ENCODE measurements at places on chromosomes 7 and 10.
A peak's percentile ranks its signal among the peaks of the same experiment; 100 is the strongest.

- H3K36me3 ChIP-seq = peaks cover 87% of the 10 kb centered on the region
- peaks cover 77% of the 10 kb centered on the region for H3K4me1 ChIP-seq
- peak overlapping the region; percentile 61 for H3K4me3 ChIP-seq
- H3K27ac ChIP-seq = peak overlapping the region; percentile 96
Measured at GRCh38 chr7:92768501-92769393, 67.6 kb downstream of the CDK6 start.

GRCh38 chr10:6068422-6068821, 6.3 kb upstream of the IL2RA start:
- H3K27me3 ChIP-seq = no peaks in the 10 kb centered on the region
- peaks cover 95% of the 10 kb centered on the region for H3K4me1 ChIP-seq
- peak overlapping the region; percentile 73 for H3K4me3 ChIP-seq
- peak overlapping the region; percentile 94 for H3K27ac ChIP-seq
- no peaks in the 10 kb centered on the region for H3K36me3 ChIP-seq

DNA sequence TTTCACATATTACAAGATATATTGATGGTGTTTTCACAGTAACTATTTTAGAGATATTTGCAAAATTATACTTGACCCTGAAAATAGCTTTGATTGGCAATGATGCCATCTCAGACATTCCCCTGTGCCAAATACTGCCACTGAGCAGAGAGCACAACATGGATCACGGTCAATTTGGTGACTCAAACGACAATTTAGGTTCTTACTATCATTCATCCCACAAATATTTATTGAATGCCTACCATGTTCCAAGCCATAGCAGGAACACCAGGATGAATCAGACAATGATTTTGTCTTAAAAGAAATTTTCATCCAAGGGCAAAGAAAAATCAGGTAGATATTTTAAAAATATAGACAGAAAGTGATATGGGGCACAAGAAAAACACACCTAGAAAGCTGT, 153.2 kb upstream of the ADO start:
- no peak overlapping the region for H3K4me3 ChIP-seq
- no peak overlapping the region for H3K27ac ChIP-seq
- no peak for DNase-seq
- H3K4me1 ChIP-seq = peaks cover 52% of the 10 kb centered on the region

GRCh38 chr10:29317423-29318021, 28.7 kb downstream of the LYZL1 start:
- no peak overlapping the region for H3K4me3 ChIP-seq
- no peak for DNase-seq
- H3K27ac ChIP-seq = no peak overlapping the region
- H3K27me3 ChIP-seq = peaks cover 47% of the 10 kb centered on the region

- H3K4me3 ChIP-seq = no peak overlapping the region
- H3K27ac ChIP-seq = no peak overlapping the region
- no peaks in the 10 kb centered on the region for H3K4me1 ChIP-seq
- peak; percentile 3 for DNase-seq
Measured at GRCh38 chr10:42958142-42958868, 118.6 kb upstream of the RET start.
